Epithelial cell of alveolus of lung (primary cell): ENCODE measurements at places on chromosomes 13 and 19. TPM values are rescaled to one million over a fixed set of nuclear protein-coding genes. Genes with fewer than 3 reads are reported as not detected.

ELF1 gene
- total RNA-seq, result 29.5 and 43.6 TPM in 2 replicates

CAPN12 gene
- total RNA-seq, result 0.13 and 0.16 TPM in 2 replicates

OVOL3 gene
- total RNA-seq, result not detected in 2 replicates

STAP2 gene
- total RNA-seq, result 3.0 and 7.1 TPM in 2 replicates

ZNF714 gene
- total RNA-seq, result 6.7 and 8.5 TPM in 2 replicates

CYP2A7 gene
- total RNA-seq, result not detected in 2 replicates

CCNA1 gene
- 2.3 TPM in 1 of 2 replicates, not detected in the other for total RNA-seq

SULT2B1 gene
- total RNA-seq, result 0.08 TPM in 1 of 2 replicates, not detected in the other

NKG7 gene
- not detected in 2 replicates for total RNA-seq

ACP5 gene
- 1.9 TPM in 1 of 2 replicates, not detected in the other for total RNA-seq

ARHGAP45 gene
- total RNA-seq, result 3.4 and 4.5 TPM in 2 replicates
